Cerebellar nuclear complex (tissue), 1 donor: ENCODE measurements at places on chromosomes 16 and 17.

- DNase-seq = no peak
Measured at GRCh38 chr17:9261081-9262012, 240.0 kb downstream of the NTN1 start.

DNA sequence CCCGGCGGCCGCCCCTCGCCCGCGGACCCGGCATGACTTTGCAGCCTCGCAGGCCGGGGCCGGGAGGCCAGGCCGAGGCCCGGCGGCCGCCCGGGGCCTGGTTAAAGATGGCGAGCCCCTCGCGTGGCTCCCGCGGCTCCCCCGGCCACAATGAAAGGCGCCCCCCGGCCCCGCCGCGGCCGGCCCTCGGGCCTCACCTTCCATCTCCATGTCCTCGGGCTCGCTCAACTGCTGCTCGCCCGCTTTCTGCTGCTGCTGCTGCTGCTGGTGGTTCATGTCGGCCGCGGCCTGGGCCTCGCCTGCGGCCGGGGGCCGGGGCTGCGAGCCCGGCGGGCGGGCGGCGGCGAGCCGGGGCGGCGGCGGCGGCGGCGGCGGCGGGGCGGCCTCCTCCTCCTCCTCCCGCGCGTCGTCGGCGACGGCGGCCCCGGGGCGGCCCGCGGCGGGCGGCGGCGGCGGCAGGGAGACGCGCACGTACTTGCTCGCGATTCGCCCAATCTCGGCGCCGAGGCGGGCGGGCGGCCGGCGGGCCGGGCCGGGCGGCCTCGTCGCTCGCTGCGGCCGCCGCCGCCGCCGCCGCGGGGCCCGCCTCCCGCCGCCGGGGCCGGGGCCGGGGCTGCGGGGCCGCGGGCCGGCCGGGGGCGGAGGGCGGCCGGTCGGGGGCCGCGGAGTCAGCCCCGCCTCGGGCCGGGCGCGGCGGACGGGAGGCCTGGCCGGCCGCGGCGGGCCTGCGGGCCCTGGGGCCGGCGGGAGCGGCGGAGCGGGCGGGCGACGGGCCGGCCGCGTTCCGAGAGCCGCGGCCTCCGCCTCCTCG, 491 bp downstream of the USP7 start:
- no peak for DNase-seq

- no peak for DNase-seq
Measured at GRCh38 chr16:12881182-12881581, 20.2 kb upstream of the SHISA9 start.

GRCh38 chr16:71426069-71426879, 15.6 kb downstream of the TLE7 start:
- DNase-seq = no peak

DNA sequence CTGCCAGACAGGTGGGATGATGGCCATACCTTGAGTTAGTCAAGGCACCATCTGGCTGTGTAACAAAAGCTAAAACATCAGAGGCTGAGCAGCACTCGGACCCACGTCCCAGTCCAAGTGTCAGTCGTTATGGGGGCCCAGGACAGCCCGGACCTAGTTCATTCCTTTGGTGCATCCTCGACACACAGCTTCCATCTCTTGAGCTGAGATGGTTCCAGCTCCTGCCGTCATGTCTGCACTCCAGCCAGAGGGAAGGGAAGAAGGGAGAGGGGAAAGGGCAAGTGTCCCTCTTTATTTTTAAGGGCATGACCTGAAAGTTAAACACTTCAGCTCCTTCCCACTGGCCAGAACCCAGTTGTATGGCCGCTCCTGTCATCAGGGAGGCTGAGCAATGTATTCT, 218.0 kb downstream of the SEC14L1 start:
- no peak for DNase-seq

- no peak for DNase-seq
Measured at GRCh38 chr16:11668623-11669379, 546 bp downstream of the SNN start.

DNA sequence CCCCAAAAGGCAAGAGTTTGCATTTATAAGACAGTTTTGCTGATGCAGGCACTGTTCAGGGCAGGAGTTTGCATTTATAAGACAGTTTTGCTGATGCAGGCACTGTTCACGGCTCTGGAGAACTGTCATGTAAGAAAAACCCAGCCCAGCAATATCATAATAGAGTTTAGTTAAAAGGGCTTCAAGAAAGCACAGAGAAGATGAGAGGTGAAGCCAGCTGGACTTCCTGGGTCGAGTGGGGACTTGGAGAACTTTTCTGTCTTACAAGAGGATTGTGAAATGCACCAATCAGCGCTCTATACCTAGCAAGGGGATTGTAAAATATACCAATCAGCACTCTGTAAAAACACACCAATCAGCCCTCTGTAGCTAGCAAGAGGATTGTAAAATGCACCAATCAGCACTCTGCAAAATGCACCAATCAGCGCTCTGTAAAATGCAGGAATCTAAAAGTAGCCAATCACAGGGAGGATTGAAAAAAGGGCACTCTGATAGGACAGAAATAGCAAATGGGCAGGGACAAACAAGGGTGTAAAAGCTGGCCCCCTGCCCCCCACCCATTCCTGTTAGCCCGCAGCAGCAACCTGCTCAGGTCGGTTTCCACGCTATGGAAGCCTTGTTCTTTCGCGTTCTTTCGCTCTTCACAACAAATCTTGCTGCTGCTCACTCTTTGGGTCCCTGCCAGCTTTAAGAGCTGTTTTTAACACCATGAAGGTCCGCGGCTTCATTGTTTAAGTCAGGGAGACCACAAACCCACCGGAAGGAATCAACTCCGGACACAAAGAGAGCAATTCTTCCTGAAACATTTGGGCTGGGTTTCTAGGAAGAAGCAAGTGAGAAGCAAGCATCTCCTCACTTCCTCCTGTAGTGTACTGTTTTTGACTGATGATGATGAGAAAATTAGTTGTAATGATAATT, 1.8 kb upstream of the CBX1 start:
- no peak for DNase-seq
